NCI-H1436 treated with DMSO at 0.1 percent for 48 hours (cell line): ENCODE measurements at places on chromosomes 5 and 9.

GRCh38 chr9:87283585-87283984 is 214.1 kb upstream of the DAPK1 start:
- no peak for DNase-seq

DNA sequence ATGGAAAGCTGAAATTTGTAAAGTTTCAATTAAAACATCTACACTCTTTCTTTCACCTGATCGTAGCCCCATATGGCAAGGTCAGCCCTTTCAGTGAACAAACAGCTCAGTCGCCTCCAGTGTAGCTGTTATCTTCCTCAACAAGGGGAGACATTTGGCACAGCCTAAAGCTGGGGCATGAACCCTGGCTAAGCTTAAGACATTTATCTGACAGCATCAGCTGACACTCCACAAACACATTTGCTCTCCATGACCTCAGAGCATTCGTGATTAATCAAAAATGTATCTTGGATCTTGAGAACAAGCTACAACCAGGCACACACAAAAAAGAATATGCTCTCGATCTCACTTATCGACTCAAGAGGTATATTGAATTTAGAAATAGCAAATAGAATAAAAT is 67.3 kb downstream of the POU5F2 start:
- DNase-seq, result no peak

DNA sequence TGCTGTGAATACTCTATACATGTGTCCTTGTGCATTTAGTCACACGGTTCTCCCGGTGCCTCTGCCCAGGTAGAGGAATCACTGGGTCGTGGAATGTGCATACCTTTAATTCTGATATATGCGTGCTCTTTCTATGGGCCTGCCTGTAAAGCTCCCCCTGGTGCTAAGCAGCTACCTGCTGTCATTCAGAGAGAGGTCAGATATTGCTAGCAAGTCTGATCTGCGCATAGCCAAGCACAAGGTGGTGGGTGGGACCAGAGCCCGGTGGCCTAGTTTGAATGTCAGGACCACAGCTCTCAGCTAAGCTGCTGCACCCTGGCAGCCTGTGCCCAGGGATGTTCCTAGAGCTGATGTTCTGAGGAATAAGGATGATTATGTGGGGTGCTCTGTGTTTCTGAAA is 33.4 kb downstream of the TJP2 start:
- no peak for DNase-seq

DNA sequence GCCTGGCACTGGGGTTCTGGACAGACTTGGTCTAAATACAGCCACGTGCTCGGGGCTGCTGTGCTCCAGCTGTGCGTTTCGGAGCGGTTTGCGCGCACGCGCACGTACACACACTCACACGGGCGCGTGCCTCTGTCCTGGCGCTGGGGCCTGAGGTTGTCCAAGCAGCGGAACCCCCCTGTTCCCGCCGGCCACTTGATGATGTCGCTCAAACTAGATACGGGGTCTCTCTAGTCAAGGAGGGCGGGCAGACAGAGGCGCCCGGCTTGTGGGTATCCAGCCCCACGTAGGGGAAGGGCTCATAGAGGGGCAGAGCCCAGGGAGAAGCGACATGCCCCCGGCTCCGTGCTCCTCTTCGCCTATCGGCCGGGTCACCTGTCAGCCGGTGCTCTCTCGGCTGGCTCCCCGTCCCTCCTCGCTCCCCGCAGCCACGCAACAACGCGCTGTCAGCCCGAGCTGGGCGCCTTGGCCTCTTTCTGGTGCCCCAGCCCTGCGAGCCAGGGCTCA is 8.9 kb downstream of the NR2F1-AS1 start:
- DNase-seq, result no peak

- DNase-seq, result no peak
Observed at GRCh38 chr9:98222885-98223691, 30.7 kb upstream of the CORO2A start.

DNA sequence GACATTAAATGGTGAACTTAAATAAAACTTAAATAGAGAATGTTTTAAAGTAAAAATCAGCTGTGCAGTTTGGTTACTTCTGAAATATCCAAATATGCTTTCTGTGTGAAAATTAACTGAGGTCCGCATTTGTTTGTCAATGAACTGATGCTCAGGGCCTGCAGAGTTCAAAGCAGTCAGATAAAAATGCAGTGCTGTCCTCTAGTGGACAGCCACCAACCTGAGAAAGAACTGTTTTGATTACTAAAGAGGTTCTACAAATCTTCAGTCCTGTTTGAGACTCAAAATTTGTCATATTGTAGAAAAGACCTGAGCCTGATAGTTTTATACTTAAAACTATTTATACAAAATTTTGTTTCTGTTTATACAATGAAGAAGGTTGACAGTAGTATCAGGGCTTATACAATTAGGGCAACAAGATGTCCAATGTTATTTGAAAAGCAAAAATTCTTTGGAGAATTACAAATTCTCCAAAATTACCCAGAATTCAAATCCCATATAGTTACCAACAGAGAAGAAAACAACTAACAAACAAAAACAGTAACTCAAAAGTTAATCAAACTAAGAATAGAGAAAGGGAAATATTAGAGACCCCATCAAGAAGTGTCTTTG is 232.3 kb upstream of the TBCA start:
- DNase-seq, result peak; percentile 30

GRCh38 chr9:35257986-35258659 is 96.3 kb downstream of the UNC13B start:
- DNase-seq, result no peak

DNA sequence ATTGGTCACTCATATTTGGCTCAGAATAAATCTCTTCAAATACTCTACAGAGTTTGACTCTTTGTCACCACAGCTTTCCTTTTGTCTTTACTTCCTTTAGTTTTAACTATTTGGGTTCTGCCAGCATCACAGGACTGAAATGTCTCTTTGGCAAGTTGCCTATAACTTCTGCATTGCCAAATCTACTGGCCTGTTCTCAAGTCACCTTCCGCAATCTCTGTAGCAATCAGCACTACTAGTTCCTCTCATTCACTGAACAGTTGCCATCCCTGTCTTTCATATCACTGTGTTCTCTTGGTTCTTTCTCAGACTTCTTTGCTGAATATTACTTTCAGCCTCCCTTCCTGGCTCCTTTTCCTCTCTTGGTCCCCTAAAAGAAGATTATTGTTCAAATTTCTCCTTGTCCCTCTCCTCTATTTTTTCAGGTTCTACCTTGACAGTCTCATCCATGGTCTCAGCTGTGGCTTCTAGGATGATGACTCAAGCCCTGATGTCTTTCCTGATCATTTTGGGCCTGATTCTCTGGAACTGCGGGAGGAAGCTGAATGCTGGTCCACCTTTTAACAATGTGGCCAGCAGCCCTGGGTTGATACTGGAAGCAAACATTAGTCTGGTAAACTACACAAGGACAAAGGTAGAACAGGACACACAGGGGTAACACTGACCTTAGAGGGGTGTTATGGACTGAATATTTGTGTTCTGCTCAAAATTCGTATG is 44.0 kb upstream of the LIFR start:
- DNase-seq, result no peak

DNA sequence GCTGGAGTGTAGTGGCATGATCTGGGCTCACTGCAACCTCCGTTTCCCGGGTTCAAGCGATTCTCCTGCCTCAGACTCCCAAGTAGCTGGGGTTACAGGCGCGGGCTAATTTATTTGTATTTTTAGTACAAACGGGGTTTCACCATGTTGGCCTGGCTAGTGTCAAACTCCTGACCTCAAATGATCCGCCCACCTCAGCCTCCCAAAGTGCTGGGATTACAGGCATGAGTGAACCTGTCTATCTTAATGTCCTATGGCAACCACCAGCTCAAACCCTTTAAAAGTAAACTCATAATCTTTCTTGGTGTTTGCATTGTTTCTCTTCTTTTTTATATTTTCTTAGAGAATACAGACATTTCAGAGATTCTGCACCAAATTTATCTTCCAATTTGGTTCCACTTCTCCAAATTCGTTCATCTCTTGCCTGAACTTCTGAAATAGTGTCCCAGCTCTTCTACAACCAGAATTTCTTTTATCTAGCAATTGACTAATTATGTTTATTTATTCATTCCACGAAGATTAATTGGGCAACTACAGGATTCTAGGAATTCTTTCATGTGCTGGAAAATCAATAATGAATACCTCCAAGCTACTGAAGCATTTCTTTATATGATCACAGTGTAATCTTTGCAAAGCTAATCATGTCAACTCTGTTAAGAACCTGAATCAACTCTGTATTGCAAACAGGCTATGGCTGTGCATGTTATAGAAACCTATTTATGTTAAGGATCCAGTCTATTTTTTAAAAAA is 60.0 kb upstream of the TYRP1 start:
- no peak for DNase-seq

DNA sequence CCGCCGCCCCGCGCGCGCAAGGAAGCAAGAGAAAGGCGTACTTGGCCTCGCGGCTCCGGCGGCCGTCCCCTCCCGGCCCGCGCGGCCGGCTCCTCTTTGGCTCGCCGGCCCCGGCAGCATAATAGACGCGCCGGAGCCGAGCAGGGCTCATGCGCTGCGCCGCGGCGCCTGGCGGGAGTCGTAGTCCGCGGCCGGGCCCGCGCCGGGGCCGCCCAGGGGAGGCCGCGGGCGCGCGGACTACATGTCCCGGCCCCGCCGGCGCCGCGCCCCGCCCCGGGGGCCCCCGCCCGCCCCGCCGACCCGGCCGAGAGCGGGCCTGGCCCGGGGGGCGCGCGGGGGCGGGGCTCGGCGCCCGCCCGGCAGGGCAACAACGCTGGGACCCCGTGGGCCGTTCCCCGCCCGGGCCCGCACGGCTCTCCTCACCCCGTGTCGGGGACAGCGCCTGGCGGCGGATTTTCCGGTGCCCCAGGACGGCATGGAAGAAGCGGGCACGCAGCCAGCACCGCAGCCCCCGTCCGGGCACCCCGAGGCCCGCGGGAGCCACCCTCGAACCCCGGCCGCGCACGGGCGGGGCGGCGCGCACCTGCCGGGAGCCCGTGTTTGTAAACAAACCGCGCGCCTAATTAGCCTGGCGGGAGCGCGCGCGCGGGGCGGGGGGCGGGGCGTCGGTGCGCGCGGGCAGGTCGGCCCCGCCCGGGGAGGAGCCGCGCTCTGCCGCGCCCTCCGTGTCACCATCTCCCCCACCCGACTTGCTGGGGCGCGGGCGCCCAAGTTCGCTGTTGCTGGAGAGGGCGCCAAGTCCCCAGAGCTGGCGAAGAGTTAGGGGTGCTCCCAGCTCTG is at the start of gene BRD3:
Gene BRD3 (minus strand): TSS at position 123 of the 840 bp plus-strand sequence. CDS start 14,549 bp downstream, outside the sequence.
- peak; percentile 8 for DNase-seq

GRCh38 chr5:158594595-158595242 is 505.0 kb downstream of the EBF1 start:
- DNase-seq, result no peak

DNA sequence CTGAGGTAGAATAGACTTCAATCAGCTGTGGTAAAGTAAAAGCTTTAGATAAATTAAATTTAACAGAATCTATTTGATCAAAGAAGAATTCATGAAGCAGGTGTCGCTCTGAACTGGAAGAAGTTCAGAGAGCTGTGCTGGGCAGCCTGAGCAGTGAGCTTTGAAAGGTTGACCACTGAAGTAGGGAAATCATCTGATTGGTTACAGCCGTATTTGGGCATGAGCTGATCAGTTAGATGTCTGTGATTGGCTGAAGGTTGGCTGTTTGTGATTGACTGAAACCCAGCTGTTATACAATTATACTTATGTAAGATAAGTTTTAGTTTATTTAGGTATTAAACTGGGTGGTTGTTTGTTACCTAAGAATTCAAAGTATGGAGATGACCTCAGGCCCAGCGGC is 1174.6 kb downstream of the CDH9 start:
- DNase-seq, result no peak

DNA sequence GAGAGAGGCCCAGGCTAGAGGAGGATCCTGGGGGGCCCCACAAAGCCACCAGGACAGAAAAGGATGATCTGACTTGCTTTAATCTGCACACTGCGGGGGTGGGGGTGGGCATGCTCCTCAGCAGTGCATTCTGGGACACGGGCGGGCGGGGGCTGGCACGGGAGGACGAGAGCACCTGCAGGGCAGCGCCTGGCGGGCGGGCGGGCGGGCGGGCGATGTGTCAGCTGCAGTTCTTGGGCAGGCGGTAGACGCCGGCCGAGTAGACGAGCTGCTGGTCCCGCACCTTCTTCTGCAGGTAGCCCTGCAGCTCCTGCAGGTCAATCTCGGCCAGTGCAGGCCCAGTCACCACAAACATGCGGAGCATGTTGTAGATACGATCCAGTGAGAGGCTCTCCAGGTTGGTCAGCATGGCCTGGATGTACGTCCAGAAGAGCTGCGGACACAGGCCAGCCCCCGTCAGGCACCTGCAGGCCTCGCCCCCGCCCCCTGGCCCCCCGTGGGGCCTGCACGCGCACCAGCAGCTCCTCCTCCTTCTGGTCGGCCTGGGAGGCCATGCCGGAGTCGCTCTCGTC is 3.0 kb upstream of the TMEM210 start:
- DNase-seq, result no peak

- no peak for DNase-seq
Observed at GRCh38 chr9:108300306-108301287, 555.2 kb downstream of the ACTL7B start.

DNA sequence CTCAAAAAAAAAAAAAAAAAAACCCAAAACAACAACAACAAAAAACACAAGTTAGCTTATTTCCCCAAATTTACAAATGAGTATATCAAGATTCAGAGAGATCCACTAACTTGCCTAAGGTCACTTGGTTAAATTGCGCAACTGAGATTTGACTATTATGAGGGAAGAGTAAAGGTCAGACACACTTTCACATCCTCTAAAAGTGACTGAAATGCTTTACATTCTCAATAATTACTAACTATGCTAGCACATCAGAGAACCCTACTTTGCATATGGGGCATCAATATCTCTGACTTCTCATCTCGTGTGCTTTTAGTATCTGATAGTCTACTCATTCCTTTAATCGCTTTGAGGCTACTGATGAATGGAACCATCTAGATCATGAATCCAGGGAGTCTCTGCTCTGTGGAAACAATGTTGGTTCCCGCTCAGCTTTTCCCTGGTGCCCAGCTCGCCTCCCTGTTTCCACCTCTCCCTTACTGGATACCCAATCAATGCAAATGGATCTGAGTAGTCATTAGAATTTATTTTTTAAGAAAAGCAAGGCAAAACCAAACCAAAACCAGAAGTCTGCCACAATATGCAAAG is 182.1 kb upstream of the TRIM32 start:
- DNase-seq, result no peak

GRCh38 chr5:5658226-5658625 is 235.7 kb downstream of the ICE1 start:
- DNase-seq, result no peak

- DNase-seq, result no peak
Observed at GRCh38 chr5:151180291-151180690, 22.7 kb upstream of the ANXA6 start.

- no peak for DNase-seq
Observed at GRCh38 chr5:123208668-123209501, 119.8 kb downstream of the PRDM6 start.

- no peak for DNase-seq
Observed at GRCh38 chr9:136404801-136405136, 4.8 kb upstream of the SNAPC4 start.

DNA sequence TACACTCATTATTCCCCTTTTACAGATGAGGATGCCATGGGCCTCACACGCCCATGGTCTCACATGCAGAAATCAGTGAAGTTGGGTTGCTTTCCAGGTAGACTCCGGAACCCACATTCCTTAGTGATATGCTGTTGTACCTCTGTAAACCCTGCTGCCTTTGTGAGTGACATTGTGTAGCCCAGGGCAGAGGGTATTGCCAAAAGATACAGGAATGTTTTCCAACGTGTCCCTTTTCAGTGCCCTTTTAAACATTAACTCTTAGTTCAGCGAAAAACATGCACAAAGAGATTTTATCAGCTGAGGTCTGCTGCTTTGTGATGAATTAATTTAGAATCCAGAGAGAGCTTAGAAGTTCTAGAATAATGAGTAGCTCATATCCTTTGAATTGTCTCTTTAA is 38.3 kb upstream of the TRMT10B start:
- no peak for DNase-seq

GRCh38 chr5:1288439-1289335 is 6.2 kb downstream of the TERT start:
- no peak for DNase-seq

GRCh38 chr5:143413958-143414669 is 10.6 kb upstream of the NR3C1 start:
- no peak for DNase-seq
